ENCODE measurements at places on chromosomes 7 and 10. TPM values are rescaled to one million over a fixed set of nuclear protein-coding genes. Genes with fewer than 3 reads are reported as not detected.

TMEM225B gene
- 2.7 TPM for polyA plus RNA-seq

AOAH gene
- 44.3 TPM for polyA plus RNA-seq

GLI3 gene
- polyA plus RNA-seq = not detected

GPR15LG gene
- polyA plus RNA-seq = not detected

GIMAP5 gene
- 506 TPM for polyA plus RNA-seq

PLA2G12B gene
- polyA plus RNA-seq = not detected

TPST1 gene
- polyA plus RNA-seq = 13.2 TPM

NODAL gene
- not detected for polyA plus RNA-seq

IL2RA gene
- polyA plus RNA-seq = 0.07 TPM

CHN2 gene
- 0.90 TPM for polyA plus RNA-seq

CHST12 gene
- 8.9 TPM for polyA plus RNA-seq

OR13A1 gene
- 0.15 TPM for polyA plus RNA-seq

BCAP29 gene
- polyA plus RNA-seq = 28.1 TPM
